Cardiac septum (tissue), 1 donor: ENCODE measurements at places on chromosomes 11 and 22.

GRCh38 chr11:69942333-69942820 lies 123.2 kb upstream of the FGF3 start:
- no peak for DNase-seq

- peak; percentile 29 for DNase-seq
Measured at GRCh38 chr22:47298017-47298785, 535.8 kb downstream of the TBC1D22A start.

- no peak for DNase-seq
Measured at GRCh38 chr11:10526974-10527918, 13.7 kb downstream of the RNF141 start.

- no peak for DNase-seq
Measured at GRCh38 chr11:61949169-61950034, 749 bp upstream of the BEST1 start.

DNA sequence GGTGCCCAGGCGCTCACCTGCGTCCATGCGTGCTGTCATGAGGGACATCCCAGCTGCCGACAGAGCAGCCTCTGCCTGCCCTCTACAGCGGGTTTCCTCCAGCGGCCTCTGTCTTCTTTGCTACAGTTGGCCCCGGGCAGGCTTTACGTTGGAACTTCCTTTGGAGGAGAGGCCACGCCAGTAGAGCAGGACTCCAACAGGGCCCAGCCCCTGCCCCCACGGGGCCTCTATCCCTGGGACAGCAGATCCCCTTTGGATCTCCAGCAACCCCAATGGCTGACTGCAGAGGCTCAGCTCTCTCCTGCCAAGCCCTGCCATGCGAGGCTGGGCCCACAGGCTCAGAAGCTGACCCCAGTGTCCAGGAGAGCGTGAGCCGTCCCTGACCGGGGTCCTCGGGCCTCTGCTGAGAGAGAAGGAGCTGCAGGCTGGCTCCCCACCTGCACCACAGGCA lies 12.1 kb downstream of the TRPM5 start:
- DNase-seq: no peak

GRCh38 chr11:93256623-93257022 lies 58.8 kb upstream of the SLC36A4 start:
- DNase-seq: no peak

- DNase-seq: no peak
Measured at GRCh38 chr22:43270314-43270908, 72.8 kb downstream of the SCUBE1 start.

DNA sequence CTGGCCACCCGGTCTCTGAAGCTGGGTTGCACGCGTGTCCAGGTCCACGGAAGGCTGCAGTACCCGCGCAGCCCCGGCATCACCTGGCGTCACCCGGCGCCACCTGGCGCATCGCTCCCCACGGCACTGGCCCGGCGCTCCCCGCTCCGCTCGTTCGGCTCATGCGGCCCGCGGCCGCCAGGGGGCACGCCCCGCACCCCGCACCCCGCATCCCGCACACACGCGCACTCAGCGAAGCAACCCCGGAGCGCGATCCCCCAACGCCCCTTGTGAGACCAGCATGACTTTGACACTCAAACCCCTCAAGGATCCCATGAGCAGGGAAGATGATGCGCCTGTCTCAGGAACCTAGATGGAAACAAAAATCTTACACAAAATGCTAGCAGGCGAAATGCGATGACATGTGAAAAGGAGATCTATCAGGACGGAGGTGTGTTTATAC lies 11.9 kb downstream of the B3GNT6 start:
- DNase-seq: no peak

- no peak for DNase-seq
Measured at GRCh38 chr11:62359475-62359874, 22.2 kb downstream of the ASRGL1 start.

DNA sequence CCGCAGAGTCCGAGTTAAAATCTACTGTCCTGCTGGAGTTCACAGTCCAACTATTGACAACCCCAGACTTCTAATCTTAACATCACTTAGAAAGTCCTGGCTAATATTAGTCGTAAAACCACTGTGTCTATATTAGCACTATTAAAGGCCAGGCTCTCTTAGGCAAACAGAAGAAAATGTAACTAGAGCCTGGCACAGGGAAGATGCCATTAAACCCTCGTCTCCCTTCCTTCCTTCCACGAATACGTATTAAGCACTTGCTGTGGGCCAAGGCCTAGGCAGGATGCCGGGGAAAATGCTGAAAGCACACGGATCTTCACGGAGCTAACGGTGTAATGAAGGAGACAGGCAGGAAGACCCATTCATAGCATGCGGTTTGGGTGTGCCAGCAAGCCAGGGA lies 81.5 kb upstream of the LMO1 start:
- no peak for DNase-seq

DNA sequence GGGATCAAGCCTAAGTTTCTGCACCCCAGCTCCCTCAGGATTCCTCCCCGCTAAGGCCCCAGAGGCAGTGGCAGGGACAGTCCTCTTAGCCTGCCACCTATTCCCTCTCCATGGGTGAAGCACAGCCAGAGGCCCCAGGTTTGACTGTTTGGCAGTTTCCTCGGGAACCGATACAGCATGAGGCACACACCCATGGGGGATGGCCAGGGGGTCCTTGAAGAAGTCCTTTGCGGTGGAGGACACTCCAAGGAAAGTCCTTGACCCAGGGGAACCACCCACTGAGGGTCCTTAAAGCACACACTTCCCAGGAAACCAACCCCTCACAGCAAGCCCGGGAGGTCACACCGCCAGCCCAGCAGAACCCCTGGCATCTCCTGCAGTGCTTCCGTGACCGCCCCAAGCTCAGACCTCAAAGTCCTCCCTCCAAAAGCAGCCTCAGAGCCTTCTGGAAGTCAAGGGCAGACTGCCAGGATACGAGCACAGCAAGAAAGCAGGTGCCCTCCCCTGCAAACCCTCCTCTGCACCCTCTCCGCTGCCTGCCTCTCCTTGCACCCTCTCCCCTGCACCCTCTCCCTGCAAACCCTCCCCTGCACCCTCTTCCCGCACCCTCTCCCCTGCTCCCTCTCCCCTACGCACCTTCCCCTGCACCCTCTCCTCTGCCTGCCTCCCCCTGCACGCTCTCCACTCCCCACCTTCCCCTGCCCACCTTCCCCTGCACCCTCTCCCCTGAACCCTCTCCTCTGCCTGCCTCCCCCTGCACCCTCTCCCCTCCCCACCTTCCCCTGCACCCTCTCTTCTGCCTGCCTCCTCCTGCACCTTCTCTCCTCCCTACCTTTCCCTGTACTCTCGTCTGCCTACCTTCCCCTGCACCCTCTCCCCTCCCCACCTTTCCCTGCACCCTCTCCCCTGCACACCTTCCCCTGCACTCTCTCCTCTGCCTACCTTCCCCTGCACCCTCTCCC lies 1.4 kb downstream of the SIGIRR start:
- peak; percentile 69 for DNase-seq

DNA sequence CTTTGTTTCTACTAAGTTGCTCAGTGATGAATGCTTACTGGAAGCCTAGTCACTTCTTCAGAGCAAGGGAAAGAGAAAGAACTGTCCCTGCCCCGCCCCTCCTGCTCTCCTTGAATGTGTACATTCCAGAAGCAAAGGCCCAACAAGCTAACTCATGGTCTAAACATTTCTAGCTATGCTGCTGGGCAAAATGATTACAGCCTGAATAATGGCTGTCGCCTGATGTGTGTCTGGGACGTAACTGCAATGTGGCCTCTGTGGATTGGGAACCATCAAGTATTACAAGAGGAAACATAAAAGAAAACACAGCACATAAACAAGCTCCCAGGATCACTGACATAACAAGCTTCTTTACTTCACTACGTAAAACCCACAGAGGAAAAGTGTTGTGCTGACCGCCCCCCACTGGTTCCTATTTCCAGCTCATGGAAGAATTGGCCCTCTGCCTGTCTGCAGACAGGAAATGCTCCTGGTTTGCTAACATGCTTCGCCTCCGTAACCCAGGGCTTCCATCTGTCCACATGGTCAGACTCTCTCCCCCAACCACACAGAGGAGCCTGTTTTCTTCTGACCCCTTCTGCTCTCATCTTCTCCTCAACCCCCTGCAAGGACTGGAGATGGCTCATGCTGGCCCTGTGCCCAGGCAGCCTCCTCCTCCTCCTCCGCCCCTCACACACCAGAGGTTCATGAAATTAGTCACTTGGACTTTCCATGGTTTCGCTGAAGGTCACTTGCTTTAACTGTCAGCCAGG lies 187.2 kb downstream of the MAML2 start:
- peak; percentile 86 for DNase-seq

DNA sequence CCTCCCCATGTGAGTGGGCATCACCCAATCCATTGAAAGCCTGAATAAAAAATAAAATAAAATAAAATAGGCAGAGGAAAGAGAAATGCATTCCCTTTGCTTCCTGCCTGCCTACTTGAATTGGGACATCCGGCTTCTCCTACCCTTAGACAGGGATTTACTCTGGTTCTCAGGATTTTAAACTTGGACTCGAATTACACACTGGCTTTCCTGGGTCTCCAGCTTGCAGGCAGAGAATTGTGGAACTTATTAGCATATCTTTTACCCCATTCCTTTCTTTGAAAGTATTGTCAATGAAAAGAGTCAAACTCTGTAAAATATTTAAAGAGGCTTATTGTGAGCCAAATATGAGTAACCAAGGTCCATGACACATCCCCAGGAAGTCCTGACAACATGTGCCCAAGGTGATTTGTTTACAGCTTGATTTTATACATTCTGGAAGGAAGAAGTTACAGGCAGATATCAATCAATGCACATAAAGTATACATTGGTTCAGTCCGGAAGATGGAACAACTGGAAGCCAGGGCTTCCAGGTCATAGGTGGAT lies 78.4 kb upstream of the CCDC90B start:
- no peak for DNase-seq

DNA sequence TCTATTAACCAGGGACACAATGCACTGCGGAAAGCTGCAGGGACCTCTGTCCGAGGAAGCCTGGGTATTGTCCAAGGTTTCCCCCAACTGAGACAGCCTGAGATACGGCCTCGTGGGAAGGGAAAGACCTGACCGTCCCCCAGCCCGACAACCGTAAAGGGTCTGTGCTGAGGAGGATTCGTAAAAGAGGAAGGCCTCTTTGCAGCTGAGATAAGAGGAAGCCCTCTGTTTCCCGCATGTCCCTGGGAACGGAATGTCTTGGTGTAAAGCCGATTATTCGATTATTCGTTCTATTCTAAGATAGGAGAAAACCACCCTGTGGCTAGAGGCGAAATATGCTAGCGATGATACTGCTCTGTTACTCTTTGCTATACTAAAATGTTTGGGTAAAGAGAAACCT lies 5.2 kb downstream of the BET1L start:
- peak; percentile 7 for DNase-seq

- no peak for DNase-seq
Measured at GRCh38 chr11:10401256-10401655, 53.8 kb upstream of the AMPD3 start.

DNA sequence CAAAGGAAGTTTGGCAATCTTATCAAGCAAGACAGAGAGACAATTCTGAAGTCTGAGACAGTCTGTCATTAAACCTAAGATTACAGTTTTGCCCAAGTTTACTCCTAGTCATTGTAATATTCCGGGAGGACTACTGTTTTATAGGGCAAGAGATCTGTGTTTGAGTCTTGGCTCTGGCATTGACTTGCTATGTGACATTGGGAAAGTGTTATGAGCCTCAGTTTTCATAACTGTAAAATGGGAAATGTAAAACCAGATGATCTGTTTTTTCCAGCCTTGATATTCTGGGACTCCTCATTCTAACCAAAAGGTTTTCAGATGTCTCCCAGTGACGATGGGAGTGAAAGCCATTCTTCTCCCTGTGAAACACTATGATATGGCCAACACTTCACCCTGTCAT lies 24.3 kb upstream of the SLCO2B1 start:
- DNase-seq: no peak

DNA sequence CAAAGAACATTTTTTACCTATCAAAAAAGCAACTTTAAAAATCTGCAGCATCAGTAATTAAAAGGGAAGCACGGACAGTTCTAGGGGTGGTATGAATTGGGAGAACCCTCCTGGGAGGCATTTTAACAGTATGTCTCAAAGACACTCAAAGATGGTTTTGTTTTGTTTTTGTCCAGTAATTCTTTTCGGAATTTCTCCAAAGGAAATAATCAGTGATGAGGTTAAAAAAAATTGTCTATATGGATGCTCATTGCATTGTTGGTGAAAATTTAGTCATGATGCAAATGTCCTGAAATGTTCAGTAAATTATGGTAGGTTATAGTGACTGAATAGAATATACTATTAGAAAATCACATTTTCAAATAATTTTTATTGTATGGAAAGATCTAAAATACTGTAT lies 115.1 kb downstream of the ATXN10 start:
- no peak for DNase-seq

DNA sequence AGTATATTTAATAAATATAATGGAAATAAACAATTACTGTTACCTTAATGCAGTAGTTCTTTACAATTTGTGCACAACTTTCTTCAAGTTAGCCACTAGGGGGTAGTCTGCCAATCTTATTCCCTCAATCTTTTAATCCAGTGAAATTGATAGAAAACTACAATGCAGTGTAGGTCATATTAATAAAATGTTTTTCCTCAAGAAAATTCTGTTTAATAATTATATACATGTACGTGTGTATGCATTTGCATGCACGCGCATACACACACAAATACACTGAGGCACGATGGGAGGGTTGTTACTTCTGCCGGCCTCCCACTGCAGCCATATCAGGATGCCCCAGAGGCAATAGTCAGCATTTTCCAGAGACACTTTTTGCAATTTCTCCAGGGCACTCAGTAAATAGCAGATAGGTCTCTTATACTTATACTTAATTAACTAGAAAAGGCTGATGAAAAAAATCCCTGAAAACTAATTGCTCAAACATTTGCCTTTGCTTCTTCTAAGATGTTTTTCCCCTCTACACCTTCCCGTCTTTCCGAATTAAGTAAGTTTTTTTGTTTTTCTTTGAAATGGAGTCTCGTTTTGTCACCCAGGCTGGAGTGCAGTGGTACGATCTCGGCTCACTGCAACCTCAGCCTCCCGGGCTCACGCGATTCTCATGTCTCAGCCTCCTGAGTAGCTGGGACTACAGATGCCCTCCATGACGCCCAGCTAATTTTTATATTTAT lies 3.1 kb downstream of the GAB2 start:
- DNase-seq: no peak

- no peak for DNase-seq
Measured at GRCh38 chr11:27233654-27234042, 129.4 kb downstream of the CCDC34 start.

DNA sequence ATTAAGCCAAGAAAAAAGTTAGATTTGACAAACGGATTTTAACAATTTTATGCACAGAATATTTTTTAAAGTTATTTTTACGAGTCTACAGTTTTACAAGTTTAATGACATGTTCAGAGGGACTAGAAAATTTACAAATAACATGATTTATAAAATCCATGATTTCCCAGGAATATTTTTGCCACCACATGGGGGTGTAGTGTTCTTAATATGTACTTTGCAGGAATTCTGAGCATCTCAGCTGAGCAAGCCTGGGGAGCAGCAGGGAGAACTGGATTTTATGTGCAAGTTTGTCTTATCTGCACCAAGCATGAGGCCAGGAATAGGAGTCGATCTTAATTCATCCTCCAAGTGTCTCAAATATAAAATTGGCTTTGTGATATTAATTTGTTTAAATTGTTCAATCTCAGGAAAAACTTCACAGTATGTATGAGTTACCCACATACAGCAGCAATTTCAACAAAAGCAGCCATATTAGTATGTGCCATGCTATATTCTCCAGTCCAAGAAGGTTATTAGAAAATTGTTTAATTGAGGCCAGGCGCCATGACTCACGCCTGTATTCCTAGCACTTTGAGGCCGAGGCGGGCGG lies 826.3 kb downstream of the DLG2 start:
- DNase-seq: no peak

- DNase-seq: no peak
Measured at GRCh38 chr22:43847376-43848289, 14.7 kb downstream of the SULT4A1 start.

GRCh38 chr11:57422669-57423068 lies 4.3 kb downstream of the SLC43A3 start:
- no peak for DNase-seq

- no peak for DNase-seq
Measured at GRCh38 chr11:313787-314553, at the start of gene IFITM1. TSS of gene IFITM1 (plus strand) at chr11:314040. CDS start at chr11:314171, 131 bp downstream.
